ENCODE measurements at places on chromosomes 5 and 9. TPM values are rescaled to one million over a fixed set of nuclear protein-coding genes. Genes with fewer than 3 reads are reported as not detected.

ADRB2 gene
- 34.4 TPM for polyA plus RNA-seq

DNA sequence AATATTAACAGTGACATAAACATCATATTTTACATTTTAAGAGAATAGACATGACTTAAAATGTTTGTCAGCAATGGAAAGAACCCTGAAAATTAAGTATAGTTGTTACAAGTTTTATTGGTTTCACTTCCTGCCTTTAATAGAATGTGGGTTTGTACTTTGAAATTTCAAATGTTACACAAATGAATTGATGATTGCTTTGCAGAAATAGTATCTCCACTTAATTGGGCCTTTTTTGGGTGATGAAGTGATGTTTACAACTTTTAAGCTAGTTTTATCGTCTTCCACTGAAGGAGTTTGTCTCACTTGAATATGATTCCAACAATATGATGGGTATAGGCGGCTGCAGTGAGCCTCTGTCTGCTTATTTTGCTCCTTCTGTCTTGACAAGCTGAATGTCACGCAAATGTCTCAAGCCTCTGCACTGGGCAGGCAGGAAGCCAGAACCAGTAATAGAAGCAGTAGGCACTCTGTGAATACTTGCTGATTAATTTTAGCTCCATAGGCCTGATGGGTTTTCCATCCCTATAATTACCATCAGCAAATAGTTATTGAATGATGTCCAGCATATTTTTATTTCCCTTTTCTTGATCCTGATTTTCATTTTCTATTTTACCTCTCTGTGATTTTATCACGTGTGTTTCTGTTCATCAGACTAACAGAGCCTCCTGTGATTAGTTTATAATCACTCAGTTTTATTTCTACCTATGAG, 10.6 kb upstream of the NR3C1 start:
- no peak for DNase-seq
- H3K4me1 ChIP-seq: no peaks in the 10 kb centered on the region
- H3K36me3 ChIP-seq: no peaks in the 10 kb centered on the region

- no peak for DNase-seq
- peaks cover 5% of the 10 kb centered on the region for H3K27me3 ChIP-seq
- H3K4me3 ChIP-seq: no peak overlapping the region
- H3K36me3 ChIP-seq: no peaks in the 10 kb centered on the region
Observed at GRCh38 chr5:137179203-137179602, 319.9 kb downstream of the SPOCK1 start.

- DNase-seq: no peak
- H3K4me1 ChIP-seq: peaks cover 30% of the 10 kb centered on the region
- H3K27ac ChIP-seq: no peak overlapping the region
- H3K27me3 ChIP-seq: peaks cover 18% of the 10 kb centered on the region
Observed at GRCh38 chr5:95872346-95873268, 50.1 kb upstream of the GLRX start.
